ENCODE measurements at places on chromosomes 2 and 18.

DNA sequence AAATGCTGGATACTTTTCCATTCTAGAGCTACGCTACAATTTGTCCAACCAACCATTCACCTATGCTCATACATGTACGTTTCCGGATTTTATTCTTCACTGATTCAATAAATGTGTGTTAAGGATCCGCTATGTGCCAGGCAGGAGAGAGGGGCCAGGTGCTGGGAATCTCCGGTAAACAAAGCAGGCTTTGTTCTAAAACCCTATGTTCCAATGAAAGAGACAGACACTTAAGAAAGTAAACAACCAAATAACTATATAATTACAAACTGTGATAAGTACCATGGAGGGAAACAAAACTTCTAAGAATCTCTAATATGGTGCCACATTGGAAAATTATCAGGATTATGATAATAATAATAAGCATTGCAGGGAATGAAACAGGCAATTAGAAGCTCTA lies 22.2 kb upstream of the POMC start:
- no peak for DNase-seq

- no peak for DNase-seq
Observed at GRCh38 chr2:37794717-37795116, 123.3 kb upstream of the CDC42EP3 start.

GRCh38 chr18:27211569-27211968 lies 26.5 kb upstream of the CHST9 start:
- DNase-seq = no peak

GRCh38 chr2:60538101-60538500 lies 15.4 kb downstream of the BCL11A start:
- DNase-seq = no peak

DNA sequence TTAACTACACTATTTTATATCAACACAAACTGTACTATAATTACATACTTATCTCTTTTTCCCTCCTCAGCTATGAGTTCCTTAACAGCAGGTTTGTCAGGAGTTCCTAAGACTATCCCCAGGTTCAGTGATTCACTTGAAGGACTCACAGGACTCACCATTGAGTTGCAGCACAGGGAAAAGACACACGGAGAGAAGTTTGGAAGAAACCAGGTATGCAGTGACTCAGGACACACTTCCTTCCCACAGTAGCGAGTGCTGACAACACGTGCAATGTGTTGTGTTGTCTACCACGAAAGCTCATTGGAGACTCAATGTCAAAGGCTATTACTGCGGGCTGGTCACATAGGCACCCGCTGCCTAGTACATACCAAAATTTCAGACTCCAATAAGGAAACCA lies 32.0 kb downstream of the MGAT4A start:
- no peak for DNase-seq

GRCh38 chr18:57881818-57882413 lies 78.8 kb upstream of the ATP8B1 start:
- peak; percentile 1 for DNase-seq

DNA sequence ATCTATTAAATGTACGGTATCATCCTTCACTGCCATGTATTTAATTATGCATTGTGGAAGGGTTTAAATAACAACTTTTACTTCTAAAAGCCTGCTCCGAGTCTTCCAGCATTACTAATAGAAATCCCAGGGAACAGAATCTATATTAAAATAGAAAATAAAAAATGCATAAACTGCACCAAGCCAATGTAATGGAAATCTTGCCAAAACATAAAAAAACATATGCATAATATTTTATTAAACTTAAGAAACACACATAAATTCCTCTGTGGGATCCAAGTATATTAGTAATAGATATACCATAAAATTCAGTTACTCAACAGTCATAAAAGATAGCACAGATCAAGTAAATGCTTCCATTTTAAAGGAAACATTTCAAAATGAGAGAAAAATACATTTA lies 175.6 kb downstream of the TDRD15 start:
- DNase-seq = no peak

DNA sequence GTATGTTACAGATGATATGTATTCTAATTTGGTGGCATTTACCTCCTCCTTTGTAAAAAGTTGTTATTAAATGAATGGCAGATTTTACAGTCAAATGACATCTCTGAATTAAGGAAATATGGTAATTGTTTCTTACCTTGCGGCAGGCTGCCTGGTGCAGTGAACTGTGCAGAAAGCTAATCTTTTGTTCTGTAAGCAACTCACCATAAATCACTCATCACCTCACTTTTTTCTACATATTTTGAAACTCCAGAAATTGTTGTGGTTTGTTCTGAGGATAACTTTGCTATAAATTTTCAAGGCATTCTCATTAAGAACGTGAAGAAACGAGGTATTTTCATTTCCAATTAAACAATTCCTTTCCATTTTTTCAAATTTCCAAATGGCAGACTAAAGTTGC lies 52.7 kb downstream of the ST6GAL2 start:
- DNase-seq = no peak
